ENCODE measurements at places on chromosomes 5 and 9.

DNA sequence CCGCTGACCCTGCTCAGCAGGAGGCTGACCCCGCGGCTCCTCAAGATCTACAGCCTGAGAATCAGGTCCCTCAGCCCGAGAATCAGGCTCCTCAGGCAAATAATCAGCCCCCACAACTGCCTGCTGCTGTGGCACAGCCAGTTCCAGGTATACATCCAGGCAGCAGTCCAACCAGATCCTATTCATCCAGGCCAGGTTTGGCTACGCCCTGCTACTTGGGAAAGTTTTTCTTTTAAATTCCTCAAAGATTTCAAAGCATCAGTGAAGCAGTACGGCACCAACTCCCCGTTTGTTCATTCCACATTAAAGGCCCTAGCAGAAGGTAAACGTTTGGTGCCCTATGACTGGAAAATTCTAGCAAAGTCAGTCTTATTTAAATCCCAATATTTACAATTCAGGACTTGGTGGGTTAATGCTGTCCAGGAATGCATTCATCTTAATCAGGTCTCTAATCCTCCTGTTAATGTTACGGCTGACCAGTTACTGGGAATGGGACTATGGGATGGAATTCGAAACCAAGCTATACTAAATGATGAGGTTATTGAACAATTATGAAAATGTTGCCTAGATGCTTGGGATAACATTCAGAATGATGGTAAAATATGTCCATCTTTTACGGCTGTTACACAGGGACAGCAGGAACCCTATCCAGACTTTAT, 102.3 kb downstream of the SYK start:
- no peak for DNase-seq

DNA sequence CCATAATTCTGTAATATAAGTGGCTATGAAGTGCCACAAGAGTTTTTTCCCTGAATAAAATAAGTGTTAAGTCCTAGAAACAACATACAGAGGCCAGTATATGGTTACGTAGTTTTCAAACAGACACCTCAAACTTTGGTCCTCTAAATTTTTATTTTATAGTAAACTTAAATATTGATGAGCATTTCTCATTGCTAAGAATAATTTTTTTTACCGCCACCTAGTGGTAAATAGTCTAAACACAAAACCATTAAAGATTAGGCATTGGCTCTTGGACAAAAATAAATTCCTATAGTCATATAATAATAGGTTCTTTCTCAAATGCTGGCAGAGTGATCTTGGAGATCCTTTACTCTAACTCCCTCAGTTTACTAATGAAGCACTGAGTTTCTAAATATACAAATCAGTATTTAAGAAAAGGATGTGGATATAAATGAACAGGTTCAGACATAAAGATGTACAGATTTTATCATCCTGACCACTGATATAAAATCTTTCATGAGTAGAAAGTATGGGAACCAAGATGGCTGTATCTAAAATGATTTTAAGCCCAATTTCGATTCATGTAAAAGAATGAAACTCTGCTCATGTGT, 136.2 kb downstream of the FANCC start:
- DNase-seq = no peak

DNA sequence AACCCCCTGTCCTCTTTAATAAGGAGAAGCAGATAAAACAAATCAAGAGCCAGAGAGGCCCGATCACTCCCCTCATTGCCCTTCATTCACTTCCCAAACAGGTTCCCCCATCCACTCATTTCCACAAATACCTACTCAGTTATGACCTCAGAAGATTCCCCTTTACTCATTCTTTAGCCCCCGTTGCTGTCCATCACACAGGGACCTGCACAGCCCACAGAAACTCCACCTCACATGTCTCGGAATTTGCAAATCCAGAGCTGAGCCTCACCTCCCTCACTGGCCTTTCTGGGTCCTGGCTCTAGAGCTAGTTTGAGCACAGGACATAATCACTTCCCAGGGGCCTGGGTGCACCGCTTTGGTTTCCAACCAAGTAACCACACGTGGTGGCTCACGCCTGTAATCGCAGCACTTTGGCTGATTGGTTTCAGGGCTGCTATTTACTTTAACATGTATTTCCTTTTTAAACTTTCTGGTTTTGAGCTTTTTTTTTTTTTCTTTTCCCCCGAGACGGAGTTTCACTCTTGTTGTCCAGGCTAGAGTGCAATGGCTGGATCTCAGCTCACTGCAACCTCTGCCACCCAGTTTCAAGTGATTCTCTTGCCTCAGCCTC, 17.8 kb downstream of the ATP6V0E1 start:
- DNase-seq = no peak

DNA sequence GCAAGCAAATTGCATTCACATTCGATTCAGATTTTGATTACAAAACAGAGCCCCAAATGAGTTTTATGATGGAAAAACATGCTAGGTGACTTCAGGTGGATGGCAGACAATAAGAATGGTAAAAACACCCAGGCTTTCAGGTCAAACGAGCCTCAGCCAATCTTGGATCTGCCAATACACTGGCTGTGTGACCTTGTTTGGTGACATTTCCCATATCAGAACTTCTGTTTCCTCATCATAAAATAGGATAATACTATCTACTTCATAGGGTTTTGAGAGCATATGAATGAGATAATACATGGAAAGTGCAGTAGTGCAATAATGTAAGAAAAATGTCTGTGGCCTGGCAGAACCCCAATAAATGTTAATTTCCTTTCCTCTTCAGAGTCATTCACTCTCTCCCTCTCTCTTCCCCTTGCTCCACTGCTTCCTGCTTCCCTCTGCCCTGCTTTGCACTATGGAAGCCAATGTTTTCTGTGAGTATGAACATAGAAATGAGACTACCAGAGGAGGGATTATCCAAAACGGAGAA, 54.7 kb downstream of the SH3RF2 start:
- peak; percentile 45 for DNase-seq

DNA sequence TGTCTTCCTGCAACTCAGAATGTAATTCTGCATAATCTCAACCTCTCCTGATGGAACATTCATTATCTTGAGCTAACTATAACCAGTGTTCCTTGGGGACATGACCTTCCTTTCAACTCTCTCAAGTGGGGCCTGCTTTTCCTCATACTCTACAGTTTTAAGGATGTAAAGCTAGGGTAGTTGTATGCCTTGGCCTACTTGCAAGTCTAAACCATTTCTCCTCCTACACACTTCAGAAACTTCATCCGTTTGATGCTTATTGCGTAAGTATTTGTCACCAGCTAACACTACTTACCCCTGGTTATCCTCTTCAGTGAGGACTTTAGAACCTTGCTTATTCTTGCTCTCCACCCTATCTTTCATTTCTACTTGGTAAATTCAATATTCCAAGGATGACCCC, 548.9 kb downstream of the HINT1 start:
- DNase-seq = no peak

GRCh38 chr9:14924230-14925219, 14.3 kb upstream of the FREM1 start:
- DNase-seq = peak; percentile 25

- DNase-seq = no peak
These were observed 7.1 kb upstream of the DMXL1 start for GRCh38 chr5:119063579-119064379.

DNA sequence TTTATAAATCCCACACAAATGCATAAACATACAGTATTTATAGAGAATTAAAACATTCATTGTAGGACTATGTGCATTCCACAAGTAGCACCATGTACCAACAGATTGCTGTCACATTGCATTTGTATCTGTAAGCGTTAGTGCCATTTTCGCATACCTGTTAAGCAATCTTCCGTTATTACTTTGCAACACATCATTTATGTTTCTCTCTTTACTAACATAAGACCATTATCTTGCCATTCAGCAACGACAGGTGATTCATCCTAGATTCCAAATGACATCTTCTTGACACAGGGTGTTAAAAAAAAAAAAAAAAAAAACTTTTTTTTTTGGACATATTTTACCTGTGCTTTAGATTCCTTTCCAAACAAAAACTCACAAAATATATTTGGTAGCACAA, 511.8 kb downstream of the ELAVL2 start:
- no peak for DNase-seq

GRCh38 chr9:121720311-121721057, 69.0 kb downstream of the DAB2IP start:
- no peak for DNase-seq

- DNase-seq = no peak
These were observed 43.8 kb downstream of the ABLIM3 start for GRCh38 chr5:149185067-149185466.

- no peak for DNase-seq
These were observed 100.0 kb downstream of the PSD2 start for GRCh38 chr5:139895647-139896046.

DNA sequence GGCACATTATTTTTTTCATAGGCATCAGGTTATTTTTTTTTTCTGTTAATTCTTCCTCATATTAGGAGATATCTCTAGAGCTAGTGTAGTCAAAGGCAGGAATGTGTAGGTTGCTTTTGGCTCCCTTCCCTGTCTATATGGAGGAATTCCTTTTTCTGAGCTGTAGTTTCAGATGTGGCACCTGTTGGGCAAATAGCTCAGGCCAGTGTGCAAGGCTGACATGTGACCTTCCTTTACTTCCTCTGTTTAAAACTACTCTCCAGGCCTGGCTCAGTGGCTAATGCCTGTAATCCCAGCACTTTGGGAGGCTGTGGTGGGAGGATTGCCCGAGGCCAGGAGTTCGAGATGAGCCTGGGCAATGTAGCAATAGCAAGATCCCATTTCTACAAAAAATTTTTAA, 40.5 kb upstream of the KIAA1958 start:
- no peak for DNase-seq

GRCh38 chr5:151743530-151743929, 14.9 kb downstream of the ATOX1 start:
- no peak for DNase-seq

GRCh38 chr9:129900263-129901027, 65.2 kb downstream of the USP20 start:
- no peak for DNase-seq

- DNase-seq = no peak
These were observed 21.3 kb downstream of the TRIO start for GRCh38 chr5:14164164-14165163.

GRCh38 chr5:162067655-162068411, at the start of gene GABRG2:
Gene GABRG2 (plus strand): TSS chr5:162067773. CDS start chr5:162068000, 227 bp downstream.
- no peak for DNase-seq

DNA sequence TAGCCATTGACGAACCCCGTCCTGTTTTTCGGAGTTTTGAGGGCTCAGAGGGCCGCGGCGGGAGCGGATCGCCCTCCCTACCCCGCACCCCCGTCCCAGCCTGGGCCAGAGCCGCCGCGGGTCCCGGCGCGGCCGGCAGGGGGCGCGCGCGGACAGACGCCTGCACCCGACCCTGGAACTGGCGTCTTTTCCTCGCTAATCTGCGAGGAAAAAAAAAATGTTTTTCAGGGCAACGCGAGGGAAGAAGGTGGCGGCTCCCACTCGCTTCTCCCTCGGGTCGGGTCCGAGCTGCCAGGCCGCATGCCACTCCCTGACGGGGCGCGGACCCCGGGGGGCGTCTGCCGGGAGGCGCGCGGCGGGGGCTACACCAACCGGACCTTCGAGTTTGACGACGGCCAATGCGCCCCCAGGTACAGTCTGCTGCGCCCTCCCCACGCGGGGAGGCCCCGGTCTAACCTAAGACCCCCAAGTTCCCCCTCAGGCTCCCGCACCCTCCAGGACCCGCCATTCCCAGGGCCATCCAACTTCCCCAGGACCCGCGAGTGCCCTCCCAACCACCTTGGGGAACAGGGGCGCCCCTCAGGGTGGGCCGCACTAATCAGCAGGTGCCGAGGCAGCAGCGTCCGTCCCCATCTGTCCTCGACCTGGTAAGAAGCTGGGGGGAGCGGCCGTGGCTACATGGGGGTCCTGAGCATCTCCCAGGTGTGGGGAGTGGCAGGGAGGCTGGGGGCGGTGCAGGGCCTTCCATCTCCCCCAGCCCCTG, at the start of gene KCNT1:
Gene KCNT1, plus strand, starts transcription at position 227 of the 763 bp plus-strand sequence. Its CDS starts 74 bp downstream, at position 301.
- DNase-seq = peak; percentile 10

- DNase-seq = no peak
These were observed 21.5 kb upstream of the DMRT2 start for GRCh38 chr9:1028501-1029190.

GRCh38 chr5:126812199-126812570, 35.2 kb downstream of the LMNB1 start:
- no peak for DNase-seq

DNA sequence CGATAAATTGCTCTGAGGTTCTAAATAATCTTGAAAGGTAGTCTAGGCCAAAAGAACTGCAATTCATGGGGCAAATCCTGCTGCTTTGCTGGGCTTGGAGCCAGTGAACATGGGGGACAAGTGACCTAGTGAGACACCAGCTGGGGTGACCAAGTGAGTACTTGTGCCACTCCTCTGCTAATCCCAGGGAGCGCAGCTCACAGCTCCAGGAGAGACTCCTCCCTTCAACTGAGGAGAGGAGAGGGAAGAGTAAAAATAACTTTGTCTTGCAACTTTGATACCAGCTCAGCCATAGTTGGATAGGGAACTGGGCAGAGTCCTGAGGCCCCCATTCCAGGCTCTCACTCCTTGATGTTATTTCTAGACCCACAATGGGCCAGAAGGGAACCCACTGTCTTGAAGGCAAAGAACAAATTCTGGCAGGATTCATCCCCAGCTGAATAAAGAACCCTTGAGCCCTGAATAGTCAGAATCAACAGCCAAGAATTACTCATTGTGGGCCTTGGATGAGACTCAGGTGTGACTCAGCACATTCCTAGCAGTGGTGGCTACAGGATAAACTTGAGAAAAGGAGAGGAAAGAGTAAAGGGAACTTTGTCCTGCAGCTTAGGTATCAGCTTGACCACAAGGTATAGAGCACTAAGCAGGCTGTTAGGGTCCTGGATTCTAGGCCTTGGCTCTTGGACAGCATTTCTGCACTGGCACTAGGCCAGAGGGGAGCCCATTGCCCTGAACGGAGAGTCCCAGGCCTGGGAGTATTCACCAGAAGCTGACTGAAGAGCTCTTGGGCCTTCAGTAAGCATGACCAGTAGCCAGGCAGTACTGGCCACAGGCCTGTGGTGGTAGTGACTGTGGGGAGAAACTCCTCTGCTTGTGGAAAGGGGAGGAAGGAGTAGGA, 288.3 kb upstream of the CDH18 start:
- DNase-seq = no peak

DNA sequence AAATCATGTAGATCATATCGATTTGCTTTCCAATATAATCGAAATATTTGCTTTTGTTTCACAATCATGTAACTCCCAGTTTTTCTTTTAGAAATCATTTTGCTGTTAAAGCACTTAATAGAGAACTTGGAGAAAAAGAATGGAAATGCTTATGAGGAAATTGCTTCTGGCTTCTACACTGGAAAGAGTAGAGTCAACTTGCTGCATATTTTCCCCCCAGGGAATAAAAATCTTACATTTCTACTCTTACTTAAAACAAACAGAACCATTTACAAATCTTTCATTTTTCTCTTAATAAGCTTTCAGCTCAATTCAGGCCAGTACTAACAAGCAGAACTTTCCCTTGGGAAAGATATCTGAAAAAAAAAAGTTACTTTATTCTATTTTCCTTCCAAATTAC, 312.0 kb downstream of the CHSY3 start:
- DNase-seq = no peak
